GM03348 (cell line): ENCODE measurements at places on chromosomes 5 and 9.

DNA sequence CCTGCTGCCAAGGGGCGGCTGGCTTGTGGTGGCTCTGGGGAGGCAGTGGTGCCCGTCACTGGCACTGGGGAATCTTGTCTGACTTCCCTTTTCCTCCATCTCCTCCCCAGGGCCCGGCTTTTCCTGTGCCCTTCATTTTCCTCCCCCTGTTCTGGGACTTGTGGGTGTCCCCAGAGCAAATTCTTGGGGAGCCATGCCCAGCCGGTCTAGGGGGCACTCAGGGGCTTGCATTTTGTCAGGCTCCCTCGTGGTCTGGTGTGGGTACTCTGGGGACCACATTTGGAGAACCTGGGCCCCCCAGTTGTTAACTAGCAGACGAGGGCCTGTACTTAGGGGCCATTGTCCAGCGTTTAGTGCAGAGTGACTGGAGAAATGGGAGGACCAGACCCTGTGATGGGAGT lies 105.2 kb upstream of the IER5L start:
- DNase-seq: peak; percentile 5

- DNase-seq: peak; percentile 38
These were observed 1816.5 kb downstream of the MAT2B start for GRCh38 chr5:165321912-165322311.

- no peak for DNase-seq
These were observed 35.1 kb downstream of the SLIT3 start for GRCh38 chr5:169265888-169266287.

GRCh38 chr5:33067291-33067690 lies 356.2 kb downstream of the NPR3 start:
- no peak for DNase-seq

DNA sequence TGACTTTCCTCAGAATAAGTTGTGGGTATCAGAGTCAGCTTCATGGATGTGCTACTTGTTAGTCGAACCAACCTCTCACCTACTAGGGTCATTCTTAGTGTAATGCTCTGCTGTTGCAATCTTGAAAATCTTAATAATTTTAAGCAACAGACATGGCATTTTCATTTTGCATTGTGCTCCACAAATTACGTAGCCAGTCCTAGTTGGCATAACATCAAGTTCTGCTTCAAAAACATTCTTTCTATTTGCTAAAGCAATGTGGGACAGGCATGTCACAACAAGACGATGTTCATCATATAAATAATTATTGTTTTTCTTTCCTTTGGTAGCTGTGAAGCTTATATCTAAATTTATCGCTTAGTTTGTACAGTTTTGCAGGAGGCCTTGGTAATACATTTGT lies 39.3 kb upstream of the CDH12 start:
- DNase-seq: no peak

DNA sequence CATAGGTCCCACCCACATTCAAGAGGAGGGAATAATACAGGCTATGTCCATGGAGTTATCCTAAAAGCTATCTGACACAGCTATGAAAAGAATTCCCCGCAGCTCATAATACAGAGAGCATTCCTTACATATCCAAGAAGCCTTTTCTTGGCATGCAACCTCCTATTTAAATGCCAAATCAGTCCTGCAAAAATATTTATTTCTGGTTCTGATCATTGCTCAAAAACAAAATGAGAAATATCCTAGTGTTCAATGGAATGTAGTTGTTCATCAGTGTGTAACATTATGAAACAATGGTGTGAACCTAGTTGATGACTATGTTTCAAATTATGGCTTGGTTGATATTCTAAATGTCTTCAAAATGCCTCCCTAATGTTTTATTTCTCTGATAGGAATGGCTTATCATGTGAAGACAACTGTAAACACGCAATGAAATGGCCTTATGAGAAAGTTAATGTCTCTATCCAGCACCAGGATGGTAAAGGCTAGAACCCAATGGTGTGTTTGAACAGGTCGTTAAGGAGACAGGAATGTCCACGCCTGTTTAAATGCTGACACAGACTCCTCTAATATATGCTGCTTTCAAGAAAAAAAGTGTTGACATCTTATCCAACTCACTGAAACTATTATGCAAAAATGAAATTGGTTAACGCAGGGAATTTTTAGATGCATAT lies 126.7 kb upstream of the CDH6 start:
- DNase-seq: peak; percentile 45

- DNase-seq: no peak
These were observed 11.4 kb downstream of the BHMT start for GRCh38 chr5:79122973-79123372.

DNA sequence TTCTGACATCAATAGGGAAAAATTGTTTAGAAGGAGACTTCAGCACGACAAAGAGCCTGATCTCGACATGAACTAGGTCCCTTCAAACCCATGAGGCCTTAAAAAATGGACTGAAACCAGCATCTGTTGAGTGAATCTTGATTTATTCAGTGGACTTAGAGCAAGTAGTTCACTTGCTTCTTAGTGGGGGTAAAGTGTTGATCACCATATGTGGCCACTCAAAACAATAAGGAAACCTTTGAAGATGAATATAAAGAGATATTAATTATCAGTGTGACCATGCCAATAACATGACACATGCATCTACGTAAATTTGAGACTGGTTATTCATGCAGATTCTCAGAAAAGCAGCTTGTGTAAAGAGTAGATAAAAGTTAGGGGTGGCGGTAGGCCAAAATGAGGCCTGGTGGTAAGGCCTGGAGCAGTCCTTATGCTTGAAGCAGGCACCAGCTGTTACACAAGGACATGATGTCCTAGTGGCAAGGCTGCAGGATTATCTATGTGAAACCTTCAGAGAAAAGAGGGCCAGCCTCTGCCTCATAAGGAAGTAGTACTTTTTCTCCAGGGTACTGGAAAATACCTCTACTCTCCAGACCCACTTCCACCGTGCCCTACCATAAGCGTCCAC lies 61.3 kb downstream of the S1PR3 start:
- no peak for DNase-seq

DNA sequence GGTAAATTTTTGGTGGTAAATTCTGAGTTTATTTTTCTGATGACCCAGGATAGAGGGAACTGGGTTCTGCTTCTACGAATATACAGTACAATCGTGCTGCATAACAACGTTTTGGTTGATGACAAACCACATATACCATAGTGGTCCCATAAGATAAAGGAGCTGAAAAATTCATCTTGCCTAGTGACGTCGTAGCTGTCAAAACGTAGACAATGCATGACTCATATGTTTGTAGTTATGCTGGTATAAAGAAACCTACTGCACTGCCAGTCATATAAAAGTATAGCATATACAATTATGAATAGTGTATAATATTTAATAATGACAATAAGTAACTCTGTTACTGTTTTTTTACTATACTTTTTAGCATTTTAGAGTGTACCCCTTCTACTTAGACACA lies 244.0 kb downstream of the GAS1 start:
- no peak for DNase-seq

DNA sequence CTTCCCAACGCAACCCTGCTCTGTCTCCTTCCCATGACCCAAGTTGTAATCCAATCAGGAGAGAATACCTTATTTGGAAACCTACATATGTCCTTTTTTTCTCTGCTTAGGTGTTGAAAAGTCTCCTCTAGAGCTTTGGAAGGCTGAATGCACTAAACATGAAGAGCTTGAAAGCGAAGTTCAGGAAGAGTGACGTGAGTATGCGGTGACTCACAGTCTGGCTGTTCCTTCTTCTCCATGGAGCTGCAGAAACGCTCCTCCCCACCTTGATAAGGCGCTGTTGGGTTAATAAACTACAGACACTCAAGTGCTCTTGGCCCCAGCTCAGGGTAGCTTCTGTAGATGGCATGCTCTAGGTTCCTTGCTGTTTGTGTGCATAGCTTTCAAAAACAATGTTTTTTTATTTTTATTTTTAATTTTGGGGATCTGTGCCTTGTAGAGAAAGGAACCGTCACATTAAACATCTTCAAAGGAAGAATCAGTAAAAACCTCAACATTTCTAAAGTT lies 30.7 kb downstream of the RAI14 start:
- DNase-seq: peak; percentile 74

- no peak for DNase-seq
These were observed 54.4 kb downstream of the MLANA start for GRCh38 chr9:5945112-5945511.

GRCh38 chr5:35408146-35408545 lies 177.9 kb upstream of the PRLR start:
- DNase-seq: no peak

- no peak for DNase-seq
These were observed 10.2 kb downstream of the OR2V1 start for GRCh38 chr5:181120761-181121160.

GRCh38 chr9:68819065-68819464 lies 114.0 kb downstream of the PIP5K1B start:
- DNase-seq: no peak

DNA sequence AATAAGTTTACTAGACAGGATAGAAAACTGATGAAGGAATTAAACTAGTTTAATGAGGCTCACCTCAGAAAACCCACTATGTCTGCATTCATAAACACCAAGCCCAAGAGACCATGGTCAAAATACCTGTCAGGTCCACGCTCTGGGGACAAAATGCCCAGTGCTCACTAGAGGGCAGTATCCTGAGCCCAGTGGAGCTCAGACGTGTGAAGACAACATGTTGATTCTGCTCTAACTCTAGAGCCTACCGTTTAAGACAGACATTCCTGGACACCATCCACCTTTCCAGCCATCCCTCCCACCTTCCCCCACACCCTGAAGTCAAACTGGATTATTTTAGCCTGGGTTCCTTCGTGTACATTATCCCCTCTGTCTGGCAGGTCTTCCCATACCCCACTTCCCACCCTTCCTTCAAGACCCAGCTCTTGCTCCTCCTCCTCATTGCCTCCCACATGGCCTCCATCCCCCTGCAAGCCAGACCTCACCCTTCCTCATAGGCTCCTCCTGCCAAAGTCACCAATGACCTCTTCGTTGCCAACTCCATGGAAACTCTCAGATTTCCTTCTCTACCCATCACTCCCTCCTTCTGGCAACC lies 142.3 kb upstream of the FSTL4 start:
- peak; percentile 49 for DNase-seq

DNA sequence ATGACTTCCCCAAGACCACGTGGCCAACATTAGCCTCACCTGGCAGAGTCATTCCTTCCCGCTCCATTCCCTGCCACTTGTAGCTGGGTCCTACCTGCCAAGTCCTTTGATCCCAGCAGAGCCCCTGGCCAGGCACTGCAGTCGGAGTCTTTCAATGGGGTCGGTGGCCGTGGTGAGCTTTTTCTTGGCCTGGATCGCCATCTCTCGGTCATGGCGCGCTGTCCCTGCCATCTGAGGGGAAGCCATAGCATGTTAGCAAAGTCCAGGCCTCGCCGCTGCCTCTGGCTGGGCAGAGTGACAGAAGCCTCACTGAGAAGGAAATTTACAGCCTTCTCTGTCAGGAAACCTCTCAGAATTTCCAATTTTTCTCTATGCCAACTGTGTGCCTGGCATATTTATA lies 17.5 kb downstream of the CAPSL start:
- DNase-seq: no peak

DNA sequence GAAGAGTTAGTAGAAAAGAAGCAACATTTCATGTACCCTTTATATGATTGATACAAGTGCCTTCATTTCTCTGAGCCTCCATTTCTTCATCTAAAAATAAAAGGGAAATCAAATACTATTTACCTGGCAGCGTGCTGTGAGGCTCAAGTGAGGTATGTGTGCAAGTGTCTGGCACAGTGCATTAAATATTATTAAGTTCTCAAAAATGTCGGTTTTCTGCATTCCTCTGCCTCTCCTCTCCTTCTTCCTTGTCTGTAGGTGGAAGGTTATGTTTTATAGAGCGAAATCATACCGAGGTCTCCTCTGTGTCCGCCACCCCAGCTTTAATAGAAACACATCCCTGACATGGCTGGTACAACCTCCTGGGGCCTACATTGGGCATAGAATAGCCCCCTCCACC lies 93.0 kb downstream of the FGF18 start:
- no peak for DNase-seq

DNA sequence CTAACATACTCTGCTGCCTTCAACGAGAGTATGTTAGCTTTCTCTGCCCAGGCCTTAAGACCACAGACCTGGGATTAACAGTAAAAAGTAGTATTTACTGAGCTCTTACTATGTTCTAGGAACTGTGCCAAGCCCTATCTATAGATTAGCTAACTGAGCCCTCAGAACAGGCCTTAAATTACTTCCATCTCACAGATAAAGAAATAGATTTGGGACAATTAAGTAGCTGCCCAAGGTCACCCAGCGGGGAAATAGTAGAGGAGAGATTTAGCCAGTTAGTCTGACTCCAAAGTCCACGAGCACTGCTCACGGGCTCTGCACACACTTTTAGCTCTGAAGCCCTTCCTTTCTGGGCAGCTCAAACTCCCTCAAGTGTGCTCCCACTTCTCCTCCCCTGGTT lies 64.5 kb upstream of the EQTN start:
- DNase-seq: no peak

DNA sequence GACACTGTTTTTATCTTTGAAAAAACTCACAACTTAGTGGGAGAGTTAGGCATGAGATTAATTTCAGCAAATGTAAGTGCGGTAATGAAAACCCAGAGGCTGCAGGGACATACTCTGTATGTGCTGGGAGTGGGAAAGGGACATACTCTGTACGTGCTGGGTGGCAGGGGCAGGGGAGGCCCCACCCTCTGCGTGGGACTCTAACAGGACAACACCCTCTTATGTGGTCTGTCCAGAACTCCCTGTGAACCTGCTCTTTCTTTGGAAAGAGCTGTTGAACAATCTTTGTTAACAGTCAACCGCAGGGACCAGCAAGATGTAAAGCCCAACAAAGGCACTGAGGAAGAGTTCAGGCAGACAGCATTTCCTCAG lies 2.4 kb downstream of the MLANA start:
- DNase-seq: no peak

DNA sequence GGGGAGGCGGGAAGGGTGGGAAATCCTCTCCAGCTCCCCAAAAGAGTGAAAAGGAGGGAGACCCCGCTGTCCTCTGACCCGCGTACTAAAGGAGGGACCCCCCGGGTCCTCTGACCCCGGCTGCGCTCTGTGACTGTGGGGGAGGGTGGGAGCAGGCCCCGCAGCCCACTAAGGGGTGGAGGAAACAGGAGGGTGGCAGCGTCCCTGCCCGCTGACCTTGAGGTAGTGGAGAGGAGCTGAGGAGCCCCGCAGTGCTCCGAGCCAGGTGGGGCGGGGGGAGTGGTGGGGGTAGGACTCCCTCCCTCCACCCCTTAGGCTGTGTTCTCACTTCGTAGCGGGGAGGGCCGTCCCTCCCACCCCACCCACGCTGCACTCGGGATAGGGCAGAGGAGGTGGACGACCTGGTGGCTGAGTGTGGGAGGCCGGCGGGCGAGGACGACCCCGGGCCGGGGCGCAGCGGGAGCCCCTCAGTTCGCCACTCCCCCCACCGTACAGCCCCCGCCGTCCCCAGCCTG lies 449 bp upstream of the ADCY2 start:
- peak; percentile 11 for DNase-seq

DNA sequence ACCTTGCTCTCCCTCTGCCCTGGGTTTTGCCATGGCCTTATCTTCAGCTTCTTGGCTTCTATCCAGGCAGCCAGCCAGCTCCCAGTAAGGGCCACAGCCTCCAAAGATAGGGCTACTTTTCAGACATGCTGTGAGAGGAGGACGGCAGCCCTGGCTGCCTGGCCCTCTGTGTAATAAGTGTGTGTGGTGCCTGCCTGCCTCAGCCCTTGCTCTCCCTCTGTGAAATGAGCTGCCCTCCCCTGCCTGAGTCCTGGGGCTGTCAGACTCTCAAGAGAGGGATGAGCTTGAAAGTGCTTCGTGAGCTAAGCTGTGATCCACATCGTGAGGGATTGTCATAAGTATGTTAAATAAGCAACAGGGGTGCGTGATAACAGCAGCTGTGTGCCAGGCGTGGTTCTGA lies 8.1 kb downstream of the NDST1 start:
- peak; percentile 56 for DNase-seq
